ENCODE measurements at places on chromosomes 11 and 22.
A peak's percentile ranks its signal among the peaks of the same experiment; 100 is the strongest.

DNA sequence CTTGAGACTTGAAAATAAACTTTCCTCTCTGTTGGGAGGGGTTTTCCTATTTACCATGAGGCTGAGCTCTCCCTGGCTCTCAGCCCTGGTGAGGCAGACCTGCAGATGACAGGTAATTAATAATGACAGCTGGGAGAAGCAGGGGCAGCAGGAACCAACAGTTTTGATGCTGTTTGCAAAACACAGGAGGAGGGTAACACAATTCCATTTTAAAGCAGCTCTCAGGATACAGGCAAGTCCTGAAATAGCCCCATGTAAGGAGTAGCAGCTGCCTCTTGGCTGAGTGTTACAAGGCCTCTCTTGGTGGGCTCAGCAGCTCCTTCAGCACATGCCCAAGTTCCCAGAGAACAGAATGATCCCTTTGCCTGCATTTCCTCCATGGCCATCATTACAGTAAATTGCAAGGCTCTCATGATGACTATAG is 13.3 kb downstream of the PARVA start:
- no peak for DNase-seq

DNA sequence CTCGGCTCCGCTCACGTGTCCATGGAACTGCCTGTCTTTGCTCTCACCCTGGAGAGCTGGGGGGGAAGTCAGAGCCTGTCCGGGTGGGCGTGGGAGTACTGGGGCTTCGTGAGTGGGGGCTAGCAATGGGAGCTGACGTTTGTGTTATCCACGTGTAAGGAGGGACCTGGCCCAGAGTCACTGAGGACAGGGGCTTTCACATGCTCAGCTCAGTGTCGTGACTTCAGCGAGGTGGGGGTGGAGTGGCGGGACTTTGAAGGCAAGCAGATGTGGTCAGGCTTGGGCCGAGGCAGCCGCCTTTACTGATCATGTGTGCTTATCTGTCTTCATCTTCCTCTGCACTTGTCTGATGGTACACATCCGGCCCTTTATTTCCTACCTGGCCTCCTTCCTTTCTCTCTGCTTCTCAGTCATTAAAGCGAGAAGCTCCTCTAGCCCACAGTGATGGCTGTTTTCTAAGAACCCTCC is 113.1 kb upstream of the NNMT start:
- DNase-seq = peak; percentile 34

DNA sequence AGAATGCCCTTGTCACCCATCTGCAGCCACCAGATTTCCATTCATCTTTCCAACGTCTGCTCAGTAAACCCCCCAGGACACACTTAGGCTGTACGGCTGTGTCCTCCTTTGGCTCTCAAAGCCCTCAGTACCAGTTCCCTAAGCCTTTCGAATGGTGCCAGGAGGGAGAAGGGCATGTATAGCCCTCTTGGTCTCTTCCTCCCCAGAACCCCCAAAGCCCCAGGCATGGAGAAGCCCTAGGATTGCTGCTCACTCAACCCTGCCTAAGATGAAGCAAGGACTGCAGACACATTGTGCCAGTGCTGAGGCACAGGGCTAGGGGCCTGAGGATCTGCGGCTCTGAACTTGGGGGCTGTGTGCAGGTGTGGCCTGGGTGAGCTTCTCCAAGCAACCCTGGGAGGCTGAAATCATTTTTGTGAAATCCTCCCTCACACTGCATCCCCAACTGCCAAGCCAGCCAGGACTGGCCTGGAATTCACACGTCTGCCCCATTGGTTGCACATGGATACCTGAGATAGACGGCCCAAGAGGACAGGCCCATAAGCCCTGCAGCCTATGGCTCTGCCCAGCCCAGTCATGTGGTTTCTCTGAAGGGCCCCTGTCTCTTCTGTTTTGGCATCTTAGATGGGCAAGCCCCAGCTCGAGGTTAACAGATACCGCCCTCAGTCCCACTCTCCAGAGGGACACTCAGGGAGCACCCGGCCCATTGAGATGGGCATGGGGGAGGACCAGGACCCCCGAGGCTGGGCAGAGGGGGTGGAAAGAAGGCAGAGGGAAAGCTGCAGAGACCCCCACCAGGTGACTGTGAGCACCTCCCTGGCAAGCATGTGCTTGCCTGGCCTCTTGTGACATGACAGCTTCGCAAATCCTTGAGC is 34.0 kb downstream of the KCNQ1OT1 start:
- DNase-seq = no peak

DNA sequence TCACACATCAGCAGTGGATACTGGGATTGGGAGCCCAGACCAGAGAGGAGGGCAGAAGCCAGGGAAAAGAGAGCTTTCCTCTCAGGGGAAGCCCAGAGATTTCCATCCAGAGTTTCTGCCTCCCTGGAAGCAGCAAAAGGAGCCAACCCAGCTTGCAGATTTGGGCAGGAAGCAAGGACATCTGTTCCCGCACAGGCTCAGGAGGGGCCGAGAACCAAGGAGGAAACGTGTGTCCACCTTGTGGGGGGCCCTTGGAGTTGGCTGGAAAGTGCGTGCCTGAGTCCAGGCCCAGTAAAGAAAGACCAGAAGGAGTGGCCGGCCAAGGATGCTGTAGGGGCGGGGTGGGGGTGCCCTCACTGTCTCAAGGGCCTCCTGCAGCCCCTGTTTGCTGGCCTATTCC is 6.0 kb upstream of the NPTXR start:
- no peak for DNase-seq

DNA sequence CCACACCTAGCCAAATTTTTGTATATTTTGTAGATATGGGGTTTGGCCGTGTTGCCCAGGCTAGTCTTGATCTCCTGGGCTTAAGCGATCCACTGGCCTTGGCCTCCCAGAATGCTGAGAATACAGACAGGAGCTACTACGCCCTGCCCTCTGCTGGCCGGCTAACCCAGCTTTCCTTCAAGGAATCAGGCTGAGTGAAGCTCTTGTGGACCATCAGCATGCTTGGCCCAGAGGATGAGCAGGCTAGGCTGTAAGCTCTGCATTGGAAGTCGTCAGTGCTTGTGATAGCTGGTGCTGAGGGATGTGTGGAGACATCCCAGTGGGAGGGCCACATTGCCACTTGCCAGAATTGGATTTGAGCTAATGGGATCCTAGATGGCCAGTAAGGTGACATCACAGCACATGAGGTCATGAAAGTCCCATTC is 60.6 kb downstream of the MED15 start:
- DNase-seq = no peak

GRCh38 chr11:23673366-23673765 is 813.1 kb upstream of the CCDC179 start:
- DNase-seq = no peak

- no peak for DNase-seq
These were observed 52.5 kb downstream of the C22orf31 start for GRCh38 chr22:29009148-29009547.

DNA sequence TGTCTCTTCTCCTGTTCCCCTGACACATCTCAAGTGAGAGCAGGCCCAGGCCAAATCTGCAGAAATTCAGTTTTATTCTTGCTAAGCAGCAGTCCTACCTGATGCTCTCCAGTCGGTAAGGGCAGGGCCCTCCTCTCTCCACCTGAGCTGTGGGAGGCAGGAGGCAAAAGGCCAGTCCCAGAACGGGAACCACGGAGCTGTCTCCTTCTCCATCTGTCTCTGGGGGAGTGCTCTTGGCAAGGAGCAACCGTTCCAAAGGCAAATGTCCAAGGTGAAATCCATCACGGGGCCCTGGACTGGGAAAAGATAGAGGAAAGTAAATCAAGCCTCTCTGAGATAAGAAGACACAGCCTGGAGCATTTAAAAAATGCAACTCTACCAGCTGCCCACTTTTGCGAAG is 65.2 kb upstream of the CDON start:
- no peak for DNase-seq

- no peak for DNase-seq
These were observed 7.1 kb upstream of the FLI1 start for GRCh38 chr11:128686745-128687177.

- DNase-seq = no peak
These were observed 420.0 kb downstream of the DYNC2H1 start for GRCh38 chr11:103529181-103529684.

DNA sequence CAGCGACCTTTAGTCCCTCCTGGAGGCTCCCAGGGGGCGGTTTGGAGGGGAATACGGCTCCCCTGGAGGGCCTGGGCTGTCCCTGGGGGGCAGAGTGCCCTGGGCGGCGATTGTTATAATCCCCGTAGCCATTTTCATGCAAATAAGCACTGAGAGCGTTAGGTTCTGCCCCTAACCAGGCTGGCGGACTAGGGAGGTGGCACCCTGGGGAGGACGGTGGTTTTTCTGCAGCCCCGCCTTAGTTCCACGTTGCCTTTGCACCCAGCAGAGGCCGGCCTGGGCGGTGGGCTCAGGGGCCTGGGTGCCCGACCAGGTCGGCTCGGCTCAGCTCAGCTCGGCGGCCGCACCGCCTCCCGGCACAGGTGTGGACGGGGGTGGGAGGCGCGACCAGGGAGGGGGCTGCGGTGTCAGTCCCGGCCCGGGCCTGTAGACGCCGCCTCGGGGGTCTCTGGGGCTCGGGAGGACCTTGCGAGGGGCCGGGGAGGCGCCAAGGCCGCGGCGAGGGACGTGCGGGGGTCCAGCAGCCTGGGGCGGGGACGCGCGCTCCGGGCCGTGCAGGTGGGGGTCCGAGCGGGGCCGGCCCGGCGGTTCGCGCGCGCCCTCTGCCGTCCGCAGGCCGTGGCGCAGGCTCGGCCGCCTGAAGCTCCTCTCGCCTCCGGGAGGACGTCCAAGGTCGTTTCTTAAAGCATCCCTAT is 2.3 kb upstream of the DUSP8 start:
- no peak for DNase-seq

DNA sequence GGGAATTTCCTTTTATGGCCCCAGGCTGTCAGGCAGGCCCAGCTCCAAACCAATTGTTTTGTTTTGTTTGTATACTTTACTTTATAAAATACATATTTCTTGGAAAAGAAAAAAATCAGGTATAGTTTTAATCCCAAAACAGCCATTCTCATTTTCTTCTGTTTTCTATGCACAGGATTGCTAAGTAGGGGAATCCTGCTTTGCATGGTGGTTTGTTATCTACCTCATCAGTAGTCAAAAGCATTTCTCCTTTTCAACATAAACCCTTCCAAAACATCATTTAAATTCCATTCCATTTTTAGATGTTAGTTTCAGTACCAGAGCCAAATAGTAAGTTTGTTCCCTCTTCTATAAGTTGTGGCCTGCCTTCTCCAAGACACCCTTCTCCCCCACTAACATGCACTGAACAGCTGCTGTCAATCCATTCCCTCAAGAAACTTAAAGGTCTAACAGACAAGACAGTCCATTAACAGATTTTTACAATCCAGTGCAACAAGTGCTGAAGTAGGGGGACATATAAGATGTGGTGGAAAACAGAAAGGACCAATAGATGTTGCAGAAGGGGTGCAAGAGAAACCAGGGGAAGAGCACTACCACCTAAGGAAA is 3.7 kb downstream of the ILK start:
- DNase-seq = no peak

DNA sequence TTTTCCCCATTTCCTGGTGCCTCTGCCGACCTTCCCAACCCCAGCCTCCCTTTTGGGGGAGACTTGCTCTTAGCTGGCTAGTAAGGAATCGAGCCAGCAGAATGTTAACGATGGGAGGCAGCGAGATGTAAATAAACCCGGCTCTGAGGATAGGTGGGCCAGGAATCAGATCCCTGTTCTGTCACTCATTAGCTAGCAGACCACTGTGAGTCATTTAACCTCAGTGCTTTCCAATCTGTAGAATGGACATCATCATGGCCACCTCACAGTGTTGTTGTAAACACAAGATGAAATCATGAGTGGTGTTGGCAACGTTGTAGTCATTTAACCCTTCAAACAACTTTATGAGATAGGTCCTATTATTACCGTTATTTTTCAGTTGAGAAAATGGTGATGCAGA is 208.6 kb downstream of the KIRREL3 start:
- no peak for DNase-seq

DNA sequence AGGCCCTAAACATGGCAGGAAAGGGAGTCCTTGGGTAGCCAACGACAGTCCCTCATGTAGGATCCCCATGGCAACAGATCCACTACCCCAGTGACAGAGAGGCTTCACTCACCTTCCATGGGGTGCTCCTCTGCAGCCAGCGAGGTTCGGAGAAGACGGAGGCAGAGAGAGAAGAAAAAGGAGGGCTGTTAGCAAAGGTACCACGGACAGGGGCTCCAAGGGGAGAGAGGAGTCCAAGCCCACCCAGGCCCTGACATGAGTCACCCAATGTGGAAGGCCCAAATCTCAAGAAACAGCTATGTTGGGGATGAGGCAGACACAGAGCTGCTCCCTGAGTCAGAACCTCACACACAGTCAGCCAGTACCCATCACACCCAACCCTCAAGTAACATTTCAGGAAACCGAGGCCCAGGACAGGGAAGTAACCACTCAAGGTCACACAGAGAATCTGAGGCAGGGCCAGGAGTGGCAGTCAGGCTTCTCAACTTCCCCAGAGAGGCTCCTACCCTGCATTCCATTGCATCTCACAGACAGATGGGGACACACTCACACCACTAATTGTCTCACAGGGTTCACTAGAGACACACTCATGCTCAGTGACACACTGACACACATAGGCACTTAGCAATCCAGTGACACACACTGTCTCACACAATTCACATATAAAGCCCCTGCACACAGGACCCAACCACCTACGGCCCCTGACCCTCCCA is 25.2 kb downstream of the NRXN2 start:
- no peak for DNase-seq

- DNase-seq = no peak
These were observed 49.9 kb upstream of the FADD start for GRCh38 chr11:70153133-70153727.

GRCh38 chr11:101870510-101870909 is 44.3 kb upstream of the CEP126 start:
- no peak for DNase-seq

GRCh38 chr11:121651257-121651605 is 198.5 kb upstream of the SORL1-AS1 start:
- no peak for DNase-seq

GRCh38 chr11:33640730-33641371 is 59.8 kb downstream of the C11orf91 start:
- DNase-seq = no peak

GRCh38 chr11:130947058-130947457 is 30.8 kb upstream of the SNX19 start:
- DNase-seq = no peak

- DNase-seq = no peak
These were observed 38.6 kb upstream of the XBP1 start for GRCh38 chr22:28838971-28839370.

- DNase-seq = no peak
These were observed 30.3 kb upstream of the ASPHD2 start for GRCh38 chr22:26398741-26399153.

- no peak for DNase-seq
These were observed 674 bp upstream of the BAIAP2L2 start for GRCh38 chr22:38110863-38111852.

GRCh38 chr11:65903068-65903481 is 2.9 kb upstream of the FOSL1 start:
- DNase-seq = no peak
